ENCODE measurements at places on chromosomes 5 and 9.

GRCh38 chr9:101840694-101841188 is 102.3 kb upstream of the GRIN3A start:
- no peak for DNase-seq

- DNase-seq, result no peak
These were observed 448 bp upstream of the ZNF782 start for GRCh38 chr9:96854651-96855273.

- DNase-seq, result no peak
These were observed 65.0 kb upstream of the AFAP1L1 start for GRCh38 chr5:149206524-149207141.

DNA sequence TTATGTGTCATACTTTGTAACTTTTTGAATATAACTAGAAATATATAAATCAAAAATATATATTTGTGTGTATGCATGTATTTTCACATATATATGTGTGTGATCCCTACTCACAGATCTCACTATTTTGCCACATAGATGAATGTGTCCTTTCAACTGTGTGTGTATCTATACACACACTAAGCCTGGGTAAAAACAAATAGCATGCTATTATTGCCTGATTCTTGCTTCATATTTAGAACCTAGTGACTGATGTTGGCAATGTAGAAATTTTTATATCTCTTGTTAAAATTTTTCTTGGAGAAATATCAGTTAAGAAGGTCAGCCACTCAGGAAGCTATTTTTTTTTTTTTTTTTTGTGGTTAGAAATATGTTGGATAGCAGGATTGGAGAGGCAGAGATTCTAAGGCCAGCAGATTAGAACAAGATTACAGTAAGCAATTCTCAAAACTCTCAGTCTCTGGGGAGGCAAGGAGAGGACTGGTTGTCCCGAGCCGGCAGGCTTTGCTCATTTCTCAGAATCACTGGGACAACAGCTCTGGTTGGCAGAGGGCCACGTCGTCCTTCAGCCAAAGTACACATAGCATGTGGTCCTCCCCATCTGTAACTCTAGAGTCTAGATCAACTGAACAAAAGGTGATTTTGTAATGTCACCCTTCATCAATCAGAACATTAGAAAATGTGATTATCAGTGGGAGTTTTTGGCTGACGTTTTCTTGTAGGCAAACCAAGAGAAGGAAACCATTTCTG is 19.7 kb downstream of the C6 start:
- DNase-seq, result peak; percentile 64

GRCh38 chr5:43410414-43410813 is 1.8 kb downstream of the CCL28 start:
- DNase-seq, result no peak

DNA sequence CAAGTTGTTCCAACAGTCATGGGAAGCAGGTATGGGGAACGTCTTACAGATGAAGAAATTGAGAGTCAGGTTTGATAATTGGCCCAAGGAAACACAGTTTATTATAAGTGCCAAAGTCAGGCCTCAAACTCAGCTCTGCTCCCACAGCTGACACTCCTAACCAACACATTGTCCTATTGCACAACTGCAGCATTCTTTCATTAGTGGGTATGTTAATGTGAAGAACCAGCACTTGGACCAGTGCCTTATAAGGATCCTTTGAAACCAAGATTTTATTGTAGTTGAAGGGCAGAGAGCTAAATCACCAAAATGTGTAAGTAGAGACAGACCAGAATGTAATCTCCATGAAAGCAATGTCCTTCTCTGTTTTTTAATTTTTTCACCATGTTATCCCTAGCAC is 56.1 kb downstream of the GRIA1 start:
- no peak for DNase-seq

GRCh38 chr9:128435611-128436010 is 15.0 kb downstream of the CERCAM start:
- DNase-seq, result no peak

- DNase-seq, result peak; percentile 48
These were observed at the start of gene SLC35D2 for GRCh38 chr9:96383165-96383942. SLC35D2 (minus strand) TSS chr9:96383711; CDS start chr9:96383634, 77 bp downstream.

GRCh38 chr9:113509463-113509862 is 45.9 kb downstream of the RGS3 start:
- DNase-seq, result no peak

Data from midbrain (tissue), 1 donor.